CD4-positive, alpha-beta memory T cell (primary cell): ENCODE measurements at places on chromosomes 7 and 10. TPM values are rescaled to one million over a fixed set of nuclear protein-coding genes. Genes with fewer than 3 reads are reported as not detected.
A peak's percentile ranks its signal among the peaks of the same experiment; 100 is the strongest.

GRCh38 chr10:32347363-32348022, 535 bp upstream of the EPC1 start:
- no peaks in the 10 kb centered on the region for H3K27me3 ChIP-seq
- H3K4me3 ChIP-seq: peak overlapping the region; percentile 30
- peaks cover 70% of the 10 kb centered on the region for H3K4me1 ChIP-seq
- H3K27ac ChIP-seq: peak overlapping the region; percentile 100
- no peak for DNase-seq

- no peak overlapping the region for H3K27ac ChIP-seq
- DNase-seq: no peak
- no peak overlapping the region for H3K4me3 ChIP-seq
- no peaks in the 10 kb centered on the region for H3K4me1 ChIP-seq
- no peaks in the 10 kb centered on the region for H3K27me3 ChIP-seq
- H3K36me3 ChIP-seq: no peaks in the 10 kb centered on the region
Observed at GRCh38 chr10:51733057-51733456, 33.7 kb upstream of the CSTF2T start.

Gene PAPOLB
- total RNA-seq: not detected

Gene GDF10
- 1.3 TPM for total RNA-seq

Gene MKI67
- total RNA-seq: 0.93 TPM

Gene DLG5
- total RNA-seq: 2.7 TPM

DNA sequence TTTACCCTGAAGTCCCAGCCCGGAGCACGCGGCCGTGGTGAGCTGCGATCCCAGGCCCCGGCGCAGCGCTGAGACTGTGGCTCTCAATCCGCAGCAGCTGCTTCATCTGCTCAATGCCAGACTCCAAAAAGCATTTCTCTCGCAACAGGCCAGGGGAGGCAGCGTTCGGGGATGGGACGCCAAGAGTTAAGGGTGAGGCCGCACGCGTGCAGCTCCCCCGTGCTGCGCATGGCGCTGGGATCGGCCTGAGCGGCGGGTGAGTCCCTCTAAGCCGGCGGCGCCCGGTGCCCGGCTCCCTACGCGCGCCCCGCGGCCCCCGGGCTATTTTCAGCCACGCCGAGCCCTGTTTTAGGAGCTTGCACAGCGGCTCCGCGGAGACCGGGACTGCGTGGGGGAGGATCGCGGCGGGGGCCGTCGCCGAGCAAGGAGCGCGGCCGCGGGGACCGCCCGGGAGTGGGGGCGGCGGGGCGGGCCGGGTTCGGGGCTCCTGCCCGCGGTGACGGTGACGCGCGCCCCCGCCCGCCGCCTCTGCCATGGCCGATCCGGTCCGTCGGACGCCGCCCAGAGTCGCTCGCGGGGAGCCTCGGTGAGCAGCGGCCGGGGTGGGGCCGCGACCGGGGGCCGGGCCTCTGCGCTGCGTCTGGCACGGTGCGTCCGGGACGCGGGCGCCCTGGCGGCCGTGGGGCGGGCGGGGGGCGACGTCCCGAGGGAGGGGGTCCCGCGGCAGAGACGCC, 29.4 kb upstream of the JAKMIP3 start:
- H3K4me1 ChIP-seq: no peaks in the 10 kb centered on the region
- DNase-seq: no peak
- H3K36me3 ChIP-seq: no peaks in the 10 kb centered on the region
- no peak overlapping the region for H3K27ac ChIP-seq
